ENCODE measurements at places on chromosomes 2 and 18.

DNA sequence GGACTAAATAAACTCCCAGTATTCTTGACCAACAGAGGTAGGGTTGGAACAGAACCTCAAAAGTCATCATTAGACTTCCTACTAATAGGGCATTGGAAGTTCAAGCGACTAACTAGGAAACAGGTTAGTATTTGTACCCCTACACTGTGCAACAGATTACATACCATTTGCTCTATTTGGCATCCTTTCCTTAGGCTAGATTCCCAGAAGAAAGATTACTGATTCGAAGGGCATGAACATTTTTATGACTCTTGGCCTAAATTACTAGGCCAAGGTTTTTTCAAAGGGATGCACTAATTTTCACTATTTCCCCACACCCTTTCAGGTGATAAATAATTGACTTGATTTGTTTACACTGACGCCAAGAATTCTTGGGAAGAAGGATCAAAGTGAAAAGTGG is 104.8 kb upstream of the CYP1B1 start:
- no peak for DNase-seq

- no peak for DNase-seq
These were observed 47.3 kb upstream of the C1D start for GRCh38 chr2:68110102-68110501.

GRCh38 chr2:172496160-172496608 is 59.7 kb upstream of the PDK1 start:
- DNase-seq: no peak

GRCh38 chr2:64846177-64846576 is 143.0 kb upstream of the SLC1A4 start:
- peak; percentile 59 for DNase-seq

- DNase-seq: no peak
These were observed 764.5 kb downstream of the TRIB2 start for GRCh38 chr2:13481201-13481600.

GRCh38 chr18:38023871-38024270 is 458.3 kb upstream of the CELF4 start:
- DNase-seq: no peak

- DNase-seq: no peak
These were observed 14.4 kb downstream of the EFR3B start for GRCh38 chr2:25056098-25056821.

- peak; percentile 35 for DNase-seq
These were observed 17.3 kb downstream of the MRPL30 start for GRCh38 chr2:99198103-99198841.

DNA sequence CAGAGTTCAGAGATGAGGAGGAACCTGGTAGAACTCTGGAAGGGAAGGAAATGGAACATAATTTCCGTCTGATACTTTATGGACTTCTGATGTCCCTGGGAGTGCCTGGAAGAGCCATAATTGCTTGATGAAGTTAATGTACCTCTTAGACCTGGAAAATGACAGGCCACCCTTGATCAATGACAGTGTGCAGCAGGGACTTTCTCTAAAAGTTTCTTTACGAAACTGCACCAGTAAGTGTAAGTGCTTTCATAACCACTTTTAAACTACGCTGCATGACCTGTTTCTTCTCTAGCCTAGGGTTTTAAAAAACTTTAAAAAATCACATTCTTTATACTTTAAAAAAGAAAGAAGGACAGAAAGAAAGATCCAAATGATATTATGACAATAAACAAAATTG is 164.5 kb downstream of the LPIN1 start:
- DNase-seq: no peak

- peak; percentile 44 for DNase-seq
These were observed 97.4 kb upstream of the STK17B start for GRCh38 chr2:196268538-196269338.

- no peak for DNase-seq
These were observed 111.3 kb downstream of the HDAC4 start for GRCh38 chr2:239289545-239289944.

- peak; percentile 15 for DNase-seq
These were observed 3.7 kb upstream of the ESPNL start for GRCh38 chr2:238096311-238097011.

DNA sequence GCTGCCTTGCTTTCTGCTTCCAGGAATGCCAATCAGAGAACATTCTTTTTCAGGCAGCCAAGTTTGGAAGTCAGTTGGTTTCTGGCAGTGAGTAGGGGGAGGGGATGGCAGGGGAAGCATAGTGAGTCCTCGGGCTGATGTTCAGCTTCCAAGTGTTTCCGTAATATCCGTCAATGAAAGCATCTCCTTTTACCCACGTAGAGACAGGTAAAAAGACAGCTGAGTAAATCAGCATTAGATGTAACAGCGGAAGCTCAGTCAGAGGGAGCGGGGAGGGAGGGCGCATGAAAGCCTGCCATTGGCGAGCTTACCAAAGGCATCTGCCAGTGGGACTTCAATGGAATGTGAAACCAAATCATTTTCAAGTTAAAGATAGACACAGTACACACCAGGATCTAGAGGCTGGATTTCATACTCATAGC is 117.1 kb upstream of the DTNA start:
- DNase-seq: peak; percentile 75

DNA sequence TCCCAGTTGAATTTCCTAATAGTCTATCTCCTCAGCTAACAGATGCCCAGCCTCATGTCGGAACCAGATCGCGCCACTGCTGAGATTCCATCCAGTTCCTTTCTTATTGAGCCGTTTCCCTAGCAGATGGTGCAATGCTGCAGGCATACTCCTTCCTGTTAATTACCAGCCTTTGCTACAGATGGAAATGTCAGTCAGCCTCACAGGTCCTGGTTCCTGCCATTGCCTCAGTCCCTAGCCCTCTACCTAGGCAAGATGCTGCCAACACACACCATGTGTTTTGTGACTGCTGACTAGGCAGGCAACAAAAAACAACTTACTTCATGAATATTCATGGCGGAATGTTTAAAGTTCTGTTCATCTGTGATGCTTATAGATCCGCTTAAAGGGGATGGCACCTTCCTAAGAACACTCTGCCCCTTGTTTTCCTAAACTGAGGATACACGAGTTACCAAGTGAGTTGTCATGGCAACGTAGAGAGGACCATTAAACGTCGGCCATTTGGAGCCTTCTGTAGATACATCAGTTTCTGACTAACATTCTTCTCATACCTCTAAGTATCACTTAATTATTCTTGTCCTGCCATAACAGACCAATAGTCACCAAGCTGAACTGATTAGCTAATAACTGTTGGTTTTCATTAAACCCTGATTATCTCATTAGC is 749.5 kb downstream of the RNF144A start:
- DNase-seq: no peak

DNA sequence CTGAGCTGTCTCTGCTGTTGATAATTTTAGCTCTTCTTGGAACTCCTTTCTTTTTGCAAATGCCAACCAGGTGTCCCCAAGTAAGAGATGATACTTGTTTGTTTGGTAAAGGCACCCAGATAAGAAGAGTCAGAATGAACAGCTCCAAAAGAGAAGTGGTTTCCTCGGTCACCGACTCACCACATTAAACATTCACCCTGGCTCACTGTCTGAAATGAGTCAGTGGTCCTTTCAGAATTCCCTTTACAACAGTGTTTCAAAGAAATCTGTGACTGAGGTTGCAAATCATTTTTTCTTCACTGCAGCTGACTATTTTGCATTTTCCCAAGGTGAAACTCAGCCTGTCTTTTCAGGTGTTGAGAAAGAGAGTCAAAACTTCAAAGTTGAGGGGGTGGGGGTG is 16.2 kb upstream of the CXCR4 start:
- no peak for DNase-seq

- no peak for DNase-seq
These were observed 11.2 kb upstream of the DAW1 start for GRCh38 chr2:227860221-227860641.

GRCh38 chr18:35581898-35582641 is 530 bp downstream of the GALNT1 start:
- no peak for DNase-seq

DNA sequence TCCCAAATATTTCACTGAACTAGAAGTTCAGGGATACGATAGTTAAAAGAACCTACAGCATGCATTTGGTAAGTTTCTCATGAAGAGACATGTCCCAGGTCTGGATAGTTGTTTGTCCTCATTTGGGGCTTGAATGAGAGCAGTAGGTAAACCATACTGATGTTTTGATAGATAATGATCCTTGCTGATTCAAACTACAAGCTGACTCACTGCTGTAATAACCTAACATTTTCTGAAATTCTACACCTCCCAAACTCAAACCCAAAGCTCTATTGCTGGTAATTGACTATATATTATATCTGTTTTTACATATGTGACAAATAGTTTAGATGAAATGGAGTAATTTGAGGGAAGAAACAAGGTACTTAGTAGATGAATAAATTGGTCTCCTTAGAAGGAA is 154.1 kb upstream of the BOD1L2 start:
- DNase-seq: peak; percentile 45

DNA sequence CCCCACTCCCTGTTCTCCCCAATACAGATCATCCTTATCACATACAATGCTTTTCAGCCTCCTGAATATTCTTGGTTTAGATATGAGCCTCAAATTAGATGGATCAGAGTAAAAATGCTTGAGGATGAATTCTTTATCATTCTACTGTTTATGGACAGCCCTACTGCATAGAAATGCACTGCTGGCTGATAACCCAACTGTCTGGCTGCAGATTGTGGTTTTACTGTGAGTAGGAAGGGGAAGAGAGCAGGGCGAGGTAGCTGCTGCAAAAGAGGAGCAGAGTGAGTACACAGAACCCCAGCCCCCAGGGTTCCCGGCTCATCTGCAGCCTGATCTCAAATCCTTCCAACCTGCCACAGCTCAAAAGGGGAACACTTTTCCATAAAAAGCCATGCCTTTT is 29.4 kb upstream of the NCOA1 start:
- no peak for DNase-seq

DNA sequence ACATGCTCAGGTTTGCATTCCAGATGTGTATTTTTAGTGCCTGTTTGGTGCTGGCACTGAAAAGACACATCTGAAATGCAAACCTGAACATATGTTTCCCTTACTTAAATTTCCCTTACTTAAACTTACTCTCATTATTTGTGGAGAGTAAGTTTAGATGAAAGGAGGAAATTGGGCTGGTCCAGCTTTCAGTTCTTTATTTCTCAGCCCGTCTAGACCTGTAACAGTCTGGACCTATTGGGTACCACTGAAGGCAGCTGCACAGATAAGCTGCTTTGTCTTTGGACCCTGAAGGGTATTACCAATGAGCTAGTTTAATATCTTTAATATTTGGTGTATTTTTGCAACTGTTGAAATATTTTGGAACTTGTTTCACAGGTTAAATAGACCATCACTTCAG is 17.0 kb upstream of the DSG3 start:
- DNase-seq: no peak

GRCh38 chr2:226691255-226691654 is 108.4 kb downstream of the IRS1 start:
- DNase-seq: peak; percentile 88

GRCh38 chr18:58338141-58338540 is 290.8 kb downstream of the ALPK2 start:
- no peak for DNase-seq

GRCh38 chr2:9762164-9762563 is 81.1 kb upstream of the TAF1B start:
- DNase-seq: no peak

DNA sequence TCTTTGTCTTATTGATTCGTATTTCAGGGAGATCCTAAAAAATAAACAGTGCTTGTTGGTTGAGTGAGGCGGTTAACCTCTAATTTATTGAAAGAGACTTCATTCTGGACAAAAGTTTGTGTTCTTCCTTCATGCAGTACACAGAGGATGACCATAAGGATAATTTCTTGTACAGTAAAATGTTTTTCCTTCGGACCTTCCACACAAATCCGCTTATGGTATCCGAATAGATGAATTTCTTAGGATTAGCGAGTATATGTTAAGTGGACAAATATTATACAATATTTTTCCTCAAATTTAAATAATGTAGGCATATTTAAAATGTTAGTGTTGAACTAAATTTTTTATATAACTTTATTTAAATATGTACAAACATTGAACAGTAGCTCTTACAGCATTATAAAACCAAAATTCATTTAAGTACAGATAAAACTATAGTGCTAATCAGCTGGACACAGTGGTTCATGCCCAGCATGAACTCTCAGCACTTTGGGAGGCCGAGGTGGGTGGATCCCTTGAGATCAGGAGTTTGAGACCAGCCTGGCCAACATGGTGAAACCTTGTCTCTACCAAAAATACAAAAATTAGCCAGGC is 84.4 kb downstream of the LPIN1 start:
- no peak for DNase-seq

- DNase-seq: no peak
These were observed 213.2 kb downstream of the HDAC4 start for GRCh38 chr2:239187464-239188253.

GRCh38 chr2:204104811-204105210 is 168.2 kb downstream of the ICOS start:
- DNase-seq: no peak

- DNase-seq: no peak
These were observed 80.9 kb downstream of the SP100 start for GRCh38 chr2:230496891-230497290.

- DNase-seq: no peak
These were observed 129.1 kb upstream of the SMAD2 start for GRCh38 chr18:48059455-48060010.

- peak; percentile 83 for DNase-seq
These were observed 133.5 kb downstream of the TFCP2L1 start for GRCh38 chr2:121151311-121152109.

GRCh38 chr18:57333940-57334339 is 18.4 kb upstream of the ST8SIA3 start:
- DNase-seq: no peak

GRCh38 chr2:73516033-73516432 is 126.2 kb downstream of the NAT8 start:
- peak; percentile 62 for DNase-seq

DNA sequence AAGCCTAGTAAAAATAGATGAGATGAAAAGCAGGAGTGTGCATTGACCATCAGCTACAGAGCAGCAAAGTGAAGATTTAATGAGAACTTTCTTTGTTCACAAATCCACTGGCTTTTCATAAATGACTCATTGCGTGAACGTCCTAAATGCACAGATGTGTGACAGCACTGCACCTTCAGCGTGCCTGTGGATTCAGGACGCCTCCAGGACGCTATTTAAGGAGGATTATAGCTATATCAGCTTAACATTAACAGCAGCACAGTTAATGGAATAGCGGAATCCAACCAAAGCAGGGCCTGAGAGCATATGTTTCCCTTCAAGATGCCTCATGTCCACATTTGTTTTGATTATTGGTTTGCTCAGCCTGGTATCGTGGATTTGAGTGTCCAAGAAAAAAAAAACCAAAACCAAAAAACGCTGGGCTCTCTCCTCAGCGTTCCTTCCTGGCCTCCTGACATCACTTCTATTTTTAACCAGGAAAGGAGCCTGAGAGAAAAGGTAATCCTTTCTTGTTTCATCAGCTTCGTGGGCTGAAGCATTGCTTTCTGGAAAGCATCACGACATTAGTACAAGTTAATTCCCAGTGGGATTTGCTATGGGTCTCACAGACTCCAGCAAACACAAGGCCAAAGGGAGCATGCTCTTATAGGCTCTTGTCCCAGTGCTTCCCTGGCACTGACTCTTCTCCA is 447.0 kb upstream of the SMIM21 start:
- no peak for DNase-seq

GRCh38 chr2:68789603-68790002 is 55.0 kb downstream of the ARHGAP25 start:
- no peak for DNase-seq

Measured in bronchial epithelial cell (primary cell).